ENCODE measurements at places on chromosomes 6 and 20.

GRCh38 chr6:20691185-20691584, 156.9 kb downstream of the CDKAL1 start:
- no peak for DNase-seq

- no peak for DNase-seq
Measured at GRCh38 chr6:37306624-37307222, 47.1 kb upstream of the RNF8 start.

DNA sequence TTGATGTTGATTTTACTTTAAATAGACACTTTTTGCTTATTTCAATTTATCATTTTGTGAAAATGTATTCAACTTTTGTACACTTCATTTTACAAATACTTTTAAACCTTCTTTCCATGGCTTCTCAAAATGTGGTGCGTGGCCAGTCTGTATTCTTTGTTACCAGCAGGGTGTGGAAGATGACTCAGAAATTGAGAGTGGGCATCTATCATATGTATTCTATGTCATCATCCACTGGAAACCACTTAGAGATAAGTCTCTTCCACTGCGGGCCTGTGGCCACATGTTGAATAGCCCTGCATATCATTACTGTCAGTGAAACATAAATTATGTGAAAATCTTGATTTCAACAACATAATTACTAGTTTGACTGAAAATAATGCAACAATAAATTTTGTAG, 52.6 kb upstream of the MC3R start:
- DNase-seq, result no peak

- no peak for DNase-seq
Measured at GRCh38 chr6:41602422-41602743, 35.9 kb upstream of the MDFI start.

- no peak for DNase-seq
Measured at GRCh38 chr6:139447656-139447975, 73.2 kb upstream of the CITED2 start.

DNA sequence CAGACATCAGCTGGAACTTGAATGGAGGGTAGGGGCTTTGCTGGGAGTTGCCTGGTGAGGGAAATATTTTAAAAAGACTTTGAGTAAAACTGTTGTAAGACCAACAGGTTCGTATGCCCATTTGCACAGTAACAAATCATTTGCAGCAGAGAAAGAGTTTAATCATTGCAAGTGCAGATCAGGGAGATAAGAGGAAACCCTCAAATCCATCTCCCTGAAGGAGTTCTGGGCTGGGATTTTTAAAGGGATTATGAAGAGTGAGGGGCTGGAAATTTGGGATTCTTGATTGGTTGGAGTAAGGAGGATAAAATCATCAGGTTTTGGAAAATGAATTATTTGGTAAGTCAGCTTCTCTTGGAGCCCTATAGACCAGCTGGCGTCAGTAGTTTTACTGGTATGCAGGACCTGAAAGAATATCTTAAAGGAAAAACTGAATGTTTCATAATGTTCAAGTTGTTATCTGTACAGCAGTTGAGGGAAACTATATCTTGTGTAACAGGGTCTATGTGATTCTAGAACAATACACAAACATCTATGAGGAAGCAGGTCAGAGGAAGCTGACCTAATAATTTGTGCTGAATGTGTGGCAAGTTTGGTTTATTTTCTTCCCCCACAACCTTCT, 295.5 kb downstream of the PLCB1 start:
- DNase-seq, result no peak

DNA sequence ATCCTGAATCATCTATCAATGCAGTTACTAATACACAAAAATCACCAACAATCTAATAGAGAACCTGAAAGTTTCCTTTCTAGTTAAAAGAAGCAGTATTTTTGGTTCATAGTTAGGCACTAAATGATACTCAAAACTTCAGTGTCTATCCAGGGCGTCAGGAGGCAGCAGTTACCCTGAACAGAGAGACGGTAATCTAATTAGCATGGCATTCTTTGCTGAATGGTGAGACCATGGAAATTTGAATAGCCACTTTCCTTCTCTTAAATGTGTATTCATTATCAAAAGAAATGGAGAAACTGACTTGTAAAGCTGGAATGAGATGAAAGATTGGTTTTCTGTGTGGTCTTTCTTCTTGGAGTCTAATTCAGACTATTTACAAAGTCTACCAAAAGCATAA, 146.6 kb upstream of the BMP5 start:
- DNase-seq, result no peak

DNA sequence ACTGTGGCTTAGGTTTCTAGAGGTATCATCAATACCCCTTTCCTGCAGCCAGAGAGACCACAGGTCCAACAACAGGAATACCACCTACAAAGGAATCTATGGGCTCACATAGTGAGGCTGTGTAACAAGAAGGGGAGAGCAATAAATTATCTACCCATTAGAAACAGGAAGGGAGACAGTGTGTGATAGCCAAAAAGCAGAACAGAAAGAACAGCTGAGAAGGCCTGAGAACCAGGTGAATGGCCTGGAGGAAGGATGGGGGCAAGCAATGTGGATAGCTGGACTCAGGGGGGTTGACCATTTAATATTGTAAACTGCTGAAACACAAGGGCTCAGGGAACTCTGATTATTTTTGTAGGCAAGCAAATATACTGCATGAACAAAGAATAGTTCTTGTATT, 628.2 kb downstream of the COL12A1 start:
- no peak for DNase-seq

- no peak for DNase-seq
Measured at GRCh38 chr20:58179083-58179431, 49.4 kb downstream of the ANKRD60 start.
